ENCODE measurements at places on chromosomes 5 and 9. TPM values are rescaled to one million over a fixed set of nuclear protein-coding genes. Genes with fewer than 3 reads are reported as not detected.

Gene CMYA5
- under 0.01 TPM for total RNA-seq

Gene HNRNPH1
- total RNA-seq = 275 TPM

Gene PRSS3
- 19.8 TPM for total RNA-seq

Gene PGM5
- total RNA-seq = 5.5 TPM

Gene GRXCR2
- not detected for total RNA-seq

Gene TLN1
- total RNA-seq = 304 TPM

Data from mammary microvascular endothelial cell (primary cell).